Fibroblast of skin of back (primary cell): ENCODE measurements at places on chromosomes 4 and X.

DNA sequence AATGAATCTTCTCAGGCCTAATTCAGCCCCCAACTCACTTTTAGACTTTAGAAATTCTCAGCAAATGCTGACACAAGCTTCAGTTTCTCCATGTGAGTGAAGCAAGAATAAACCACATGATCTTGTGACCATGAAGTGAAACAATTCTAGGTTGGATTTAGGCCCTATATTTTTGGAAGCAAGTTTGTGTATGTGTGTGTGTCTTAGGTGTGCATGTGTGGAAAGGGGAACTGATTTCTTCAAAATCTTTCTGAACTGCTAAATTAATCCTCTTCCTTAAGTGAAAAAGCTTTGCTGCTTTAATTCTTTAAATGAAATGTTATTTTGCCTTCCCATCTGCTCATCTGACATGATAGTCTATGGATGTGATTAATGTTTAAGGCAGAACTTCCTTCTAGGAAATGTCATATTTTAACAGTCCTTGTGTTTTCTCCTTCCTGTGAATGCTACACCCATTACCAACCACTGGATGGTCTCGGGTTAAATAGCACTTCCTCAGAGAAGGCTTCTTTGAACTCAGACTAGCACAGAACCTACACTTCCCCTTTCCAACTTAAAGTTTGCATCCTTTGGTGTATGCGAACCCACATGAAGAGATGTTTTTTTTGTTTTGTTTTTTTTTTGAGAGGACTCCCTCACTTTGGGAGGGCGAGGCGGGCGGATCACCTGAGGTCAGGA lies 1.2 kb upstream of the TMEM144 start:
- no peak for DNase-seq

DNA sequence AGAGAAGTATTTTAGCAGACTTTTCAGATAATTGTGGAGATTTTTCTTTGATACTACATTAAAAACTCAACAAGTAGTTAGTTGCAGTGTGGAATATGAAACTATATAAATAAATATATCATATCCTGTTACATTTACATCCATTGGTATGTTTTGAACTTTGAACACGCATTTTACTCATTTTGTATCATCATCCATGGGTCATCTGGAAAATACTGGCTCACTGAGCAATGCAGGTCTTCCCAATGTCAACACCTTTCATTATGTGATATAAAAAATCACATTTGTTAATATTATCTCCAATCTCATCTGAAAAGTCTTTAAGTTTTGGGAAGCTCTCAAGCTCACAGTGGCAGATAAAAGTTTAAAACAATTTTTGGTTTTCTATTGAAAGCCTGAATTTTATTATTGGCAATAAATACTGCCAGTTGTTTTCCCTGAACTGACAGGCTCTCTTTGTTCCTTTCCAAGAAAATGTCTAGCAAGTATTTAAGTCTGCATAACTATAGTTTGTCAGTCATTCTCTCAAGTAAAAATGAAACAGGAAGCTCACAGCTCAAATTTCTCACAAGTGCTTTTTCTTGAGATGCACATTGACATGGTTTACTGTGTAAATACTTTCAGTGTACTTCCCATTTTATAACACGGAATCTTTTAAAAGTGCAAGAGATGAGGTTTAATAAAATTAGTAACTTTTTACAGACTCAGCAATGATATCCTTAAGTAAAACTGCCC lies 183.5 kb upstream of the GPC4 start:
- no peak for DNase-seq

DNA sequence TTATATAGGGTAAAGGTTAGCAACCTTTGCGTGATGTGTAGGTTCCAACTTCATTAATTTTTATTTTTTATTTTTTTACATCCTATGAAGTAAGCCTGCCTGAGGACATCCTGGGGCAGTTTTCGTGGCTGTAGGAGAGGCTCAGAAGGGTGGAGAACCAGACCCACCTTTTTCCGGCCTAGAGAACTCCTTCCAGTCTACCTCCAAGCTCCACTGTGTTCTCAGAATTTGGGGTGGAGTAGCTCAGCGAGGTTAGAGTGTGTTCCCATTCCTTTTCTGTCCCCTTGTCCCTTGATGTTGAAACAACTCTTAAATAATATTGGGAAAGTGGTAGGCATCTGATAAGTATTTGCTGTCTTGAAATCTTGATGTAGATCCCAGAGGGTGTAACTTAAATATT lies 32.4 kb downstream of the MTHFD2L start:
- DNase-seq = no peak

- DNase-seq = no peak
These were observed 8.0 kb downstream of the CLDN2 start for GRCh38 chrX:106928227-106928626.

GRCh38 chrX:41198410-41198809 lies 113.2 kb downstream of the USP9X start:
- no peak for DNase-seq

DNA sequence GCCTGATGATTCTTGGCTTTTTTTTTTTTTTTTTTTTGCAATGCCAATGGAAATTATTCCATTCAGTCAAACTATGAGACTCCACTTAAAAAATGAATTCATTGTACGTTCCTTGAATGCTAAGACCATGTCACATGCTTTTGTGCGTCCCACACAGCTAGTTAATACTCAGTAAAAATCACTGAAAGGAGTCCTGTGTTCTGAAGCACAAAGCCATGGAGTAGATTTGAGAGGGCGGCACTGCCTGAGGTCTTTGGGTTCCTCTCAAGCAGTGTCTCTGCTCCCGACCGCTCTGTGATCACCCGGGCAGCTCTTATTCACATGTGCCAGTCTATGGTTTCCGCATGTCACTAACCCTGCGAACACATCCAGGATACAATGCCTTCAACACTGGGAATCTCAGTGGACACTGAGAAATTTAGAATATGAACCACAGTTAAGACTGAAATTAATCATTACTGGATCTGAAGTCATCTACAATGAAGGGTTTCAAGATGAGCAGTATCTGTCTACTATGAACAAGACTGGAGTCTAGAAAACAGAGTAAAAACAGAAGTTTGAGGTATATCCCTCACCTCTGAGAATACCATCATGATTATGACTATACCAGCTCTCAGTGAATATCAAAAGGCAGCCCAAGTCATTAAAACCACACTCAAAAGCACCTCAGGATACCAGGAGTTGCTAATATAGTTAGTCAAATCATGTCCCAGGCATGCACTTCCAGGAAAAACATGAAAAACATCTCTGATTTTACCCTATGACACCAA lies 193.0 kb downstream of the MGST2 start:
- DNase-seq = no peak

DNA sequence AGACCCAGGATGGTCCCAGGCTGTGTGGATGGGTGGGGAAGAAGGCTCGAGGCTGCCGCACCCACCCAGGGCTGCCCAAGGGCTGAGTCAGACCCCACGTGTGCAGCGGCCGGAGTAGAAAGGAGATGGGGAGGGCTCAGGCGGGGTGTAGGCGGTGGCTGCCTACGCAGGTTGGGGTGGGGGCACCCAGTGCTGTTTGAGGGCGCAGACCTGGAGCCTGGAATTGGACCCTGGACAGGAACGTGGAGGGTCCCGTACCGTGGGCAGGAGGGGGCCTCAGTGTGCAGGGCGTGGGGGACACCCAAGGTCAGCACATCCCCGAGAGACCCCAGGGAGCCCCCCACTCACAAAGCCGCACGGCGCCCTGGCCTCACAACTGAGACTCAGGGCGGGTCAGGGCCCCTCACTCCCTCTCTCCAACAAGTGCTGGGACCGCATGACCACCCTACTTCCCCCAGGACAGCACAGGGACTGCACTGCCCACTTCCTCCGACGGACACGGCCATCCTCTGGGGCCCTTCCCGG lies 79.9 kb downstream of the FAM53A start:
- peak; percentile 6 for DNase-seq

DNA sequence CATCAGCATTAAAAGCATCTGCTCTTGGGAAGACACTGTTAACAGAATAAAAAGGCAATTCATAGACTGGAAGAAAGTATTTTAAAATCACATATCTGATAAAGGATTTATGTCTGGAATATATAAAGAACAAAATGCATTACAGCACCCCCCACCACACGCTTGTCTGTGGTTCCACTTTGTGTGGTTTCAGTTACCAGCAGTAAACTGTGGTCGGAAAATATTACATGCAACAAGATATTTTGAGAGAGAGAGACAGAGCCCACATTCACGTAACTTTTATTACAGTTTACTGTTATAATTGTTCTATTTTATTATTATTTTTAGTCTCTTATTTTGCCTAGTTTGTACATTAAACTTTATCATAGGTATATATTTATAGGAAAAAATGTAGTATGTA lies 21.2 kb upstream of the PDE6B start:
- DNase-seq = no peak

GRCh38 chrX:115018040-115018647 lies 728 bp upstream of the IL13RA2 start:
- DNase-seq = no peak

DNA sequence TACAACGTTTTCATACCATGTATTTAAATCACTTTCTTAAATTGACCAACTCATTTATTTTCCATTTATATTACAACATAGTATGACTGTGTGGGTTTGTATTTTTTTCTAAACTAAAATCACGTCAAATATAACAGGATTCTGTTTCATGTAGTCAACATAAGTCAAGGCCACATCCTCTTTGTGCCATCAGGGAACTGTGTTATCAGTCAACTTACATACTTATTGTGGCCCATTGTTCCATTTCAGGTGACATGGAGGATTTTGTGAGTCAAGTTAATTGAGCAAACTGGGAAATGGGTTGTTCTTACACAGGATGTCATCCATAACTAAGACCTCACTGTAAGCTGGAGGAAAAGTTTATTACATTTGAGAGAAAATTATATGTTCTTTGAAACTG lies 35.9 kb downstream of the STK26 start:
- DNase-seq = no peak

GRCh38 chr4:11028334-11028733 lies 343.8 kb upstream of the CLNK start:
- DNase-seq = peak; percentile 11

DNA sequence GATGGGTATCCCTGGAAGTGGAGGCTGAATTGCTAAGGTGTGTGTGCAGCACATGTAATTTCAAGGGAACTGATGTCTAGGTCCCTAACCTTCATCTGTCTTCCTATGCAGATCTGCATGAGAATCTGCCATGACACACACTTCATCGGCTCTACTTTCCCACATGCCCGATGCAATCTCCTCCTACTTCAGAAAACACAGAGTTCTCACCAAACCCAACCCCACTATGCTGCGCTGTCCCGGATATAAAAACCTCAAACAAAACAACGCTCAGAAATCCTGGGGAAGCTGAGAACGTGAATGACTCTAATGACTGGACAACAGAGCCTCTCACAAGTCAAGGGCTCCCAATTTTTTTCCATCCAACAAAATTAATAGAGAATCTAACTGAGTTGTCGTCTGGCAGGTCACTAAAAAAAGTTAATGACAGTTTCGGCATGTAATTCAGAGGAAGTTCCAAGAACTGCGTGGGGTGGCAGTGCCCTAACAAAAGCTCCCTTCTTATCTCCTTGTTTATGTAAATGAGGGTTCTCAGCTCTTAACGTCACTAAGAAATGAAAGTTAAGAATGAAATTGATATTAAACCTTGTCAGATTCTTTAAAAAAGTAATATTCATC lies 39.0 kb downstream of the STX18 start:
- peak; percentile 59 for DNase-seq

DNA sequence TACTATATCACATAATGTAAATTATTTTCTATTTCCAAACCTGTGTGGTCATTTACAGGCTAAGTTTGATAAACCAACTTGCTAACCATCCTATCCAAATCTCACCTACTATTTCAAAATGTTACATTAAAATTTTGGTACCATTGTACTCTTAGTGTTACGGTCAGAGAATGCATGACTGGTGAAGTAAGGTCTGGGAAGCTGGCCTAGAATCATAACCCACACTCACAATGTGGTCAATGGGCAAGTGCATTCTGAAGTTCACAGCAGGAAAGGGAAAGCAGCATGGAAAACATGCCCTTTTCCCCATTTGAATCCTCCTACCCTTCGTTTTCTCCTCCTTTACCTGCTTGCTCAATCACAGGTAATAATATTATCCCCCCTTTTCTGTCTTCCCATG lies 54.4 kb downstream of the PPP3CA start:
- peak; percentile 35 for DNase-seq

DNA sequence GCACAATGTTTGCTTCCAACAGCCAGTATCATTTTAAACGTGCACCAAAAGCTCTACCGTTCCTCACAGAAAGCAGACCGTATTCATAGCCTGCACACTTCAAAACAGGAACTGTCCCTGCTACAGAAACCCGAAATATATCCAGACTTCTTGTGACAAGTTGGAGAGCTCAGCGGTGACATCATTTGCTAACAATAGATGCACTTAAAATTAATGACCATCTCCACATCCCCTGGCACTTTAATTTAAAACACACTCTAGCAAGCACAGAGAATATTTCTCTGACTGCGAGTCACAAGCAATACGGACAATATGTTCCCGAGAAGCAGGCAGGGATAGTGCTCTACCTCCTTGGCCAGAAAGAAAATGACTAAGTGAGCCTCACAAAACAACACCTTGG lies 2.5 kb downstream of the NYX start:
- DNase-seq = peak; percentile 32

DNA sequence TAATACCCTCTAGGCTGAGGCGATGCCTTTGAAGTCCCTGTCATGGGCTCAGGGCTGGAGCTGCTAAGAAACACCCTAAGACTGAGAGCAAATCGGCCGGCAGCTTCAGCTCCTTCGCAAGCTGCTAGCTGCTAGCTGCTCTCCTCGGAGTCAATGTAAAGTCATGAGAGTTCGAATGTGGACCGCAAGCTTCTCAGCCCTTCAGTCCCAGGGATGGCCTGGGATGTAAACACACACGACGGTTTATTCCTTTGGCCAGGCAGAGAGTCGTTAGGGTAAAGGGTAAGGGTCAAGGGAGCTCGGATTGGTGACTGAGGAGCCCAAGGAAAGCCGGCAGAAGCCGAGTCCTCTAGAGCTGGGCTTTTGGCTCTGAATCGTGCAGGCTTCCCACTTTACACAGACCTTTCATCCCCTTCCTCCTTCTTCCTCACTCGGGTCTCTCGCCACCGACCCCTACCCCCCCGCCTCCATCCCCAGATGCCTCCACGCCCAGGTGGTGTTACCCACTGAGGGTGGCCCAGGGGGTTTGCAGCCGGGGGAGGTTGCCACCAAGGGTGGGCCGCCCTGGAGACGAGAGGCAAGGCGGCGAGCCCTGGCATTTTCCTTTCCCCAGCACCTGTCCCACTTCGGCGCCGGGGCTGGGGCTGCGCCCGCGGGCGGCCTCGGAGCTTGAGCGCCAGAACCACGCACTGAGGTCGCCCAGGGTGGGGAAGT lies 3.1 kb upstream of the BCORL1 start:
- DNase-seq = no peak

- DNase-seq = peak; percentile 84
These were observed 10.3 kb downstream of the SPATA4 start for GRCh38 chr4:176185051-176185450.
